Stimulated activated CD8-positive, alpha-beta memory T cell treated with anti-CD3 and anti-CD28 coated beads, Interleukin-7, amount 100 ng/mL, for 48 hours (primary cell): ENCODE measurements at places on chromosomes 7 and 10.

- DNase-seq: no peak
Observed at GRCh38 chr7:127655720-127656119, 3.7 kb downstream of the SND1 start.

DNA sequence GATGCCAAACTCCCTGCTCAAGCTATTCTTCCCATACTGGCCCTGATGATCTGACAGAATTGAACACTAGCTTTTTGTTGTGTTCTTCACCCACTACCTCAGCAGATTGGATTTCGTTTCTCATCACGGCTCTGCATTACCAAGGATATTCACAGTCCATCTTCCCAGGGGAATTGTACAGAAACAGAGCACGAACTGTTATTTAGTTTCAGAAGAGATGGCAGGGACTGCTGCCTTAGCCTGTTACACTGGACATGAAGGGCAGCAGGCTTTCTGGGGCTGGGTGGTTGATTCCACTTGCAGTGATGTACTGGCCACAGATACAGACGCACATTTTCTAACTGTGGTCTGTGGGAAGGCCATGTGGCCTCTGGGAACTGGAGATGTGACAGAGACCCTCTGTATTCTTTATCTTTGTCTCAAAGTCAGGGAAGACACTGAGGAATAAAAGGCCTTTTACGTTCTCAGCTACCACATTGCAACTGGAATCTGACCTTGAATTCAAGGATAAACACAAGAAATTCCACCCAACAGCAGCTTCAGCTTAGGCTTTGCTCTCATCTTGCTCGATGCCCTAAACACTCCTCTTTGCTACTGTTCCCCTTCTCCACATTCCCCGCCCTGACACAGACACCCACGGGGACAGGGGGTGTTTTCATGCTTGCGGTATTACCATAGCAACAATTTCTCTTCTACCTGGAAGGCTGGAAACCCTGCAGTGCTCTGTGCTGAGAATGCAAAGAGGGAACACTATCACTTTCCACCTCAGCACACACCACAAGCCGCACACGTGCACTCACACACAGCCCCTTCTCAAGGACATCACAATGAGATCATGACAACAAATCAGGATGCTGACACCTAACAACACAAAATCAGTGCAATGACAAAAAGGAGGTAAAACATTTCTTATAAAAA, 81.7 kb downstream of the RNF216 start:
- DNase-seq: peak; percentile 71

GRCh38 chr7:66047426-66047825, 28.2 kb upstream of the ASL start:
- no peak for DNase-seq

DNA sequence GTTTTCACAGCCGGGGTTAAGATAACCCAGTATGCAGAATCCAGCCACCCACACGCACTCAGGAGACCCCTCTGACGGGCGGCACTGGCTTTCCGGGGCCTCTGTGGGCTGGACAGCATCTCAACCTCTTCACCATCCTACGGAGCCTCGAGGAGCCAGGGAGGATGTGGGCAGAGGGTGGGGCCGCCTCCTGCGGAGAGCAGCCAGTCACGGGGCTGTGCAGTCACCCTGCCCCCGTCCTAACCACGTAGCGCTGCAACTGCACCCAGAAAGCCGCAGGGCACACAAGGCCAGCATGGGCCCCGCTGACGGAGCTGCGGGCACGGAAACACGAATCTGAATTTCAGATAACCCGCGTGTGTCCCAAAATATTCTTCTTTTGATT, 270.3 kb downstream of the ELFN1 start:
- peak; percentile 90 for DNase-seq

GRCh38 chr7:132609222-132609621, 33.0 kb upstream of the PLXNA4 start:
- no peak for DNase-seq

- DNase-seq: no peak
Observed at GRCh38 chr7:81094952-81095351, 176.1 kb upstream of the SEMA3C start.

DNA sequence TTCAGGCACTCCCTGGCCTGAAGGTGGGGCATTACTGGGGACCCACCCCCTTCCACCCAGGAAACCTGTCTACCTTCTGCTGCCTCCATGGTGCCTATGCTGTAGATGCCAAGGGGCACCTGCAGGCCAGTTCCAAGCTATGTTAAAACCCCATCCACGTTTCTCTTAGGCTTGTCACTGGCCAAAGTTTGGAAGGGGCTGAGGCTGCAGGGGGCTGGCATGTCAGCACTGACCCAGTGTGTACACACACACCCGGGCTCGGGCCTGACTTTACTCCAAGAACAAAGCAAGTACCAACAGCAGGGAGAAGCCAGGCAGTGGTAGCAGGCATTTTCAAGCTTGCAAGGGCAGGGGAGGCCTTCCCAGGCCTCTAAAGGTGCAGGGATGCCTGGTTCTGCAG, 53.8 kb upstream of the PCDH15 start:
- no peak for DNase-seq

DNA sequence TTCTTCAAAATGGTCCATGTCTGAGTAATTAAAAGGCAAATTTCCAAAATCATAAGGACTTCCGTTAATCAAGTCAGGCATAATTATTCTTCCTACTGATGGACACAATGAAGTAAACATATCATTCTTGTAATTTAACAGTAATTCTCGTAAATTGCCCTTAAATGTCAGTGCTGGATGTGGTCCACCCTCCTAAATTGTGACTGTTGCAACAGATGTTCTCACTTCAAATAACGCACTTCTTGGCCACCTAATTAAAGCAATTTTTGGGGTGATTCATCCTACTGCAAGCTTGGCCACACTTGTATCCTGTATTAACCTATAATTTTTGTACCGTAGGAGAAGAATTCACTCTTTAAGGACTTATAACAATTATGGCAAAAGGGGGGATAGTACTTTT, 1.9 kb downstream of the COL1A2 start:
- DNase-seq: no peak
